ENCODE measurements at places on chromosomes 3 and 15.

GRCh38 chr3:142225885-142226215, 465 bp upstream of the GK5 start:
- DNase-seq, result no peak

DNA sequence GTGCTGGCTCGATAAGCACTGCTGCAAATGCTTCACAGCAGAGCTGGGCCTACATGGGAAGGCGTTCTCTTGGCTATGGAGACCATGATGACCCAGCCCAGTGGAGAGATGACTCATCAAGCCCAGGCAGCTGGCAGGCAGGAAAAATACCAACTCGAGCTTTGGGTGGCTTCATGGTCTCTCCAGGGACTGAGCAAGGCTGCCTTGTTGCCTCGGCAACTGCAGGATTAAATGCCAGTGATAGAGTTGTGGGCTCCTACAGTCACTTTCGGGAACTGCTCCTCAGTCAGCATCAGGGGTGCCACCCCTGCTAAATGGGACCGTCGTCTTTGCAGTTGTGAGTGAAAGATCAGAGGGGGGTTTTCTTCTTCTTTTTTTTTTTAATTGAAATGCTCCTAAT, 54.6 kb upstream of the MYZAP start:
- no peak for DNase-seq

GRCh38 chr15:83193721-83194120, 13.9 kb downstream of the HDGFL3 start:
- no peak for DNase-seq

DNA sequence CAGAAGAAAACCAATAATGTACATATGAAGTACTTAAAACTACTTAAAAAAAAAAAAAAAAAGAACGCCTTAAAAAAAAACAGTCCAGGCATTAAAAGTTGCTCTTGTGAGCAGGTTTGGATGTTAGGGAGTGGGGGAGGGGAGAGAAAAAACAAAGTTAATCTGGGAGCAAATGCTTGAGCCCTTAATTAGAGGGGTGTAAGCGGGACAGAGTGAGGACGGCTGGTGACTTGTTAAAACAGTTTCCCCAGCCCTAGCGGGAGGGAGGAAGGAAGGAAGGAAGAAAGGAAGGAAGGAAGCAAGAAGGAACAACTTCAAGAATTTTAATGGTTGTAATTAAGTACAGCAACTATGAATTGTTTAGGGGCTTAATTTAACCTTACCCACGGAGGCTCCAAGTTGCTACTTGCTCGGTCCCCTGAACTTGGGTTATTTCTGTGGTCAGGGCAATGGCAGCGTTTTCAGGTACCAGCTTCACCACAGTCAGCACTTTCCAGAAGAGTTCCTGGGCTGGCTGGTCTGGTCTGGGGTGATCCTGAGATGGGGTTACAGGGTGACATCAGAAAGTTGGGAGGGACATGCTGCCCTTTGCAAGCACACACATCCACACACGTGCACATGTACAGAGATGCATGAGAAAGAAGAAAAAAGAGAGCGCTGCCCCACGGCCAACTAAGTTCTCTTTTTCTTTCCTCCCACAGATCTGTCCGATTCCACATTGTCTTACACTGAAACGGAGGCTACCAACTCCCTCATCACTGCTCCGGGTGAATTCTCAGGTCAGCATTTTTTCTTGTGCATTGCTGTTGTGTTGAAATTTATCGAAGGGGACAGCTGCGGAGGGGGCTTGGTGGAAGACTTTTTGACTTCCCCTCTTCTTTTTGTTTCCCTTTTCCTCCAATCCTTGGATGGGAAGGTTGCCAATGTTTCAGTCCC, 14.0 kb downstream of the SMAD6 start:
- no peak for DNase-seq
